ENCODE measurements at places on chromosomes 2 and 18.

GRCh38 chr18:21693322-21693721, 11.3 kb downstream of the ABHD3 start:
- DNase-seq = no peak

GRCh38 chr2:161824226-161824625, 200.0 kb downstream of the SLC4A10 start:
- no peak for DNase-seq

- no peak for DNase-seq
Measured at GRCh38 chr2:83531206-83531826, 927.8 kb downstream of the SUCLG1 start.

DNA sequence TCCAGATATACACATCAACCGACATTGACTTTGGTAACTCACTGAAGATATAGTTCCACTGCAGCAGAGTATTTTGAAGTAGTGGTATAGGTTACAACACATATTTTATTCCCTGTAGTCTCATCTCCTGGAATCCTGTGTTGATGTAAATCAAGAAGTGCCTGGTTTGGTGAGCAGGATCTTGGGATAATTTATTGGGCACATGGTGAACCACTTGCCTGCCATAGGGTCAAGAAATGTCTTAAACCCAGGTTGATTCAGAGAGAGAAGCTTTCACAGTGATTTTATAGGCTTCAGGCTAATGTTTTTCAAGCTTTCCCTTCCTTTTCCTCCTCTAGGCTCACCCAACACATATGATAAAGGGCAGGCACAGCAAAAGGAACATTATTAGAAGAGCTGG, 24.6 kb downstream of the CCDC85A start:
- DNase-seq = no peak

- no peak for DNase-seq
Measured at GRCh38 chr2:42035241-42035640, 12.6 kb upstream of the PKDCC start.

DNA sequence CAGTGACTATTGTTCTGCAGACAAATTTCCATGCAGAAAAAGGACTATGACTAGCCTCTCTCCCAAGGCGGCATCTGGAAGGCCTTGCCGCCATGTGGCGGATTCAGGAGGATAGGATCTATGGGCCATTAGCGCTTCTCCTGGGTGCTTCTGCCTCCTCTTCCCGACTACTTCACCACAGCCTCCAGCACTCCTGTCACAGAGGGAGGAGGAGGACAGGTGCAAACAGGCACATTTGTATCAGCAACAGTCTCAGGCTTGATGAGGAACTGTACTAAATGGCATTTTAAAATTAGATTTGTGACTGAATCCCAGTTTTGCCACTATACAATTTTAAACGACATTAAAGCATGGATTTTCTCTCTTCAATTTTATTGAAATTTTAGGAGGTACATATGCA, 114.9 kb downstream of the NOL10 start:
- DNase-seq = no peak

- no peak for DNase-seq
Measured at GRCh38 chr2:55519938-55520885, 694 bp downstream of the CFAP36 start.

DNA sequence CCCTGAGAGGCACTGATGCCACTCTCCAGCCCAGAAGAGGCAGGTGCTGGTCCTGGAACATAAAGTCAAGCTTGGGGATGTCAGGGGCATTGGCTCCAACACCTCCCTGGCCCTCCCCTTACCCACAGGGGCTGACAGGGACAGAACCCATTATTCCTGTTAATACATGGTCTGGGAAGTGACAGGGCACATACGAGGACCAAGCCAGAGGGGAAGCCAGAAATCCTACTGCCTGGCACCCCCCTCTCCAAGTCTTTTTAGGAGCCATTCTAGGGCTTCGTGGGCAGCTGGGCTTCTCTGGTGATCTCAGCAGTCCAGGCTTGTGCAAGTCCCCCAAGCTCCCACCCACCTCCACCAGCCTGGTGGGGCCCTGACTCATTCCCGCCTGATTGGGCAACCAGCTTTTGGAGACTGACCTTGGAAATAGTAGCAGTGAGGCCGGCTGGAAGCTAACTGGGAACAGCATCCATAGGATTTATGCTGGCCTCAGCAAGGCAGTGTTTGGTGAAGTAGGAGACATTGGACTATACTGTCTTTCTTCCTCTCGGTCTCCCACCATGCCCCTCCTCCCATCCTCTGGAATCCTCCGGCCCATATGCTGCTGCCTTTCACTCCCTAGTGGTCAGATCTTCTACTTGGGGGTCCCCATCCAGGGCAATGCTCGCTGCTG, 86.4 kb upstream of the HK2 start:
- no peak for DNase-seq

DNA sequence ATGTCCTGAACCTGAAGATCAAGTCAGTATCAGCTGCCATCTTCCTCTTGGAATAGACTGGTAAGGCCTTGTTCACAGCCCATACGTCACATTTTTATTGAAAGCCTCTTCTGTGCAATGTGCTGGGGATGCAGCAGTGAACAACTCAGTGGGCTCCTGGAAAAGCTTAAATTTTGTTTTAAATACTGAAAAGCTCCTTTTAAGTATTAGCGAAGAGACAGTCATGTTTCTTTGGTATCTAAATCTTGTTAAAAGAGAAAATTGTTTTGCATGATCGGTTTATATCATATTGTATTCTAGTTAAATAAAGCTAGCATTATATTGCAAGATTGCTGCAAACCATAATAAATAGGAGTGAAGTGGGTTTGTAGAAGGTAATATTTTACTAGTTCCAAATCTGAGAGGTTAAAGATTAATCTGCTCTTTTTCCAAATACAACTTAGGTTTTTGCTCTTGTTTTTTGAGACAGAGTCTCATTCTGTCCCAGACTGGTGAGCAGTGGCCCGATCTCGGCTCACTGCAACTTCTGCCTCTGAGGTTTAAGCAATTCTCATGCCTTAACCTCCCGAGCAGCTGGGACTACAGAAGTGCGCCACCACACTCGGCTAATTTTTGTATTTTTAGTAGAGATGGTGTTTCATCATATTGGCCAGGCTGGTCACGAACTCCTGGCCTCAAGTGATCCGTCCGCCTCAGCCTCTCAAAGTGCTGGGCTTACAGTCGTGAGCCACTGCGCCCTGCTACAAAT, 1.6 kb upstream of the RMDN2 start:
- DNase-seq = no peak

DNA sequence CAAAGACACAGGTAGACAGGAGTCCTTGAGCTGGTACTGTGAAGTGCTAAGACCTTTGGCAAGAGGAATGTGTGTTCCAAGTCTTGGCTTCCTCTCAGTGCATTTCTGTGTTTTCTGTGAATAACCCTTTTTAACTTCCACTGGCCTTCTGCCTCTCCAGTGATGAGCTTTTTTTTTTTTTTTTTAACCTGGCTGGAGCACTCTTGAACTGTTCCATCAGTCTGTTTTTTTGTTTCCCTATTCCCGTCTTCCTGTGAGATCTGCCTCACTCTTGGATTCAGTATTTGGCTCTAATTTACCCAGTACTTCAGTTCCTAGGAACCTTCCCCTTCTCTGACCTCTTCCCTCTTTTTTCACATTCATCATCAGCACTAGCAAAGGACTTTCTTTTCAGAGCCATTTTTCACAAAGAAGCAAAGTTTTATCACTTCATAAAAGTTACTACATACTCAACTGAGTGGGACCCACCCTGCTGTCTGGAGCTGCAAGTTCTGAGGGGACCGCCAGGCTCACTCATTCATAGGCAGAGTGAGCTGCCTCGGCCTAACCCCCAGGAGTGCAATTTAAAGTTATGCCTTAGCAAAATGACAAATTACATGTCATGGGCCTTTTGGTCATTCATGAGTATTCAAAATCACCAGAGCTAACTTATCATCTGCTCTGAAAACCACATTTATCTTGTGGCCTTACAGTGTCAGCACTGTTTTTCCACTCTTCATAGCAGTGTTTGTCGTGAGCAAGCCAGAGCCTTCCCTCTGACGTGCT, 126.9 kb upstream of the DAPL1 start:
- DNase-seq = no peak

- DNase-seq = no peak
Measured at GRCh38 chr2:96131152-96131812, 7.0 kb downstream of the ASTL start.

GRCh38 chr18:56115071-56116015, 523.0 kb downstream of the TXNL1 start:
- no peak for DNase-seq

GRCh38 chr2:52857722-52858121, 909.9 kb upstream of the CHAC2 start:
- no peak for DNase-seq

- DNase-seq = no peak
Measured at GRCh38 chr18:8783335-8783993, 78.1 kb downstream of the MTCL1 start.

All from stimulated activated CD4-positive, alpha-beta T cell treated with anti-CD3 and anti-CD28 coated beads, TNF-alpha, amount 100 ng/mL, for 48 hours (primary cell).